ENCODE measurements at places on chromosomes 11 and 22.
A peak's percentile ranks its signal among the peaks of the same experiment; 100 is the strongest.

- no peak for DNase-seq
These were observed 5.9 kb upstream of the B3GAT3 start for GRCh38 chr11:62627713-62628112.

GRCh38 chr22:30892286-30892685 is 76.3 kb downstream of the MORC2 start:
- DNase-seq, result no peak

DNA sequence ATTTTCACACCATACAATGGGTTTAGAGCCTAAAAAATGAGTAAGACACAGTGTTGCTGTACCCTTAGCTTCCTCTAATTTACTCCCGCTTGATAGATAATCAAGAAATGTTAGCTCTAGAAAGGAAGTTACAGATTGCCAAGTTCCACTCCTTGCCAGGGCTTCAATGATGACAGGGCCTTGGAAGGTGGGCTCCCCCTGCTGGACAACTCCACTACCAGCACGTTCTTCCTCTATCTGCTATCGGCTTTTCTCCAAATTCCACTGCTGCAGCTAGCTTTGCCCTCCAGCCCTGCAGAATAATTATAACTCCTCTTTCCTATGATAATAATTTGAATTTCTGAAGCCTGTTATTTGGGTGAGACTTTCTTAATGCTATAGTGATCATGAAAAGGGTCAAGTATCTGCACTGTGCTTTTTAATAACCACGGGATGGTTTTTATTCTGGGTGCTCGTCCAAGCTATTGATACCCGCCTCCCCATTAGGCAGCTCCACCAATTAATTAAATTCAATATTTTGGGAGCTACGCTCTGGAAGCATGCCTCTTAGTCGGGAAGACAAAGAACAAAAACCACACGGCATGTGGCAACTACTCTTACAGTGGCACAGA is 9.0 kb downstream of the SYN3 start:
- peak; percentile 42 for DNase-seq

DNA sequence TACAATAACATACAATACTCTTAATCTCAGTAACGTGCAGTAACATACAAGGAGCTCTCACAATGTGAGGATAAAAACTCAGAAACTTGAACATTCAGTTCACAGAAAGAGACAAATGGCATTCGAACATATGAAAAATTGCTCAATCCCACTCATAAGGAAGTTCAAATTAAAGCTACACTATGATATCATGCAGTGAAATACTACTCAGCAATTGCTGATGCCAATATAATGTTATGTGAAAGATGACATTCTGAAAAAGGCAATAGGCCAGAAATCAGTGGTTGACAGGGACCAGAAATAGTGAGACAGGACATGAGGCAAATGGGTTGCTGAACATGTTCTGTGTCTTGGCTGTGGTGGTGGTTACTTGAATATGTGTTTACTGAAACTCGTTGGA is 33.7 kb upstream of the PITPNB start:
- DNase-seq, result no peak

DNA sequence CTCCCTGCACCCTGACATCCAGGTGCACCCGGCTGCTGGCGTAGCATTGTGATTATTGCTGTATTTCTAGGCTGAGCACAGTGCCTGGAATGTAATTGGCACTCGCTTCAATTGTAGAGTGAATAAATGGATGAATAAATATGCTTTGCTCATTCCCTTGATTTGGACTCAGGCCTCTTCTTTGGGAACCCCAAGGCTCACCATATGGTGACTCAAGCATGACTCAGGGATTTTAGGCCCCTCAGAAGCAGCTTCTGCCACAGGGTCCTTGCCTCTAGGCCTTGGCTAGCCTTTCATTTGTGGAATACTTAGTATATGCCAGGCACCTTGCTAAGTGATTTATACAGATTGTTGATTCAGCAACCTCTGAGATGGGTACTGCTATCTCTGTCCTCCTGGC is 78.9 kb downstream of the GRIK4 start:
- DNase-seq, result no peak

DNA sequence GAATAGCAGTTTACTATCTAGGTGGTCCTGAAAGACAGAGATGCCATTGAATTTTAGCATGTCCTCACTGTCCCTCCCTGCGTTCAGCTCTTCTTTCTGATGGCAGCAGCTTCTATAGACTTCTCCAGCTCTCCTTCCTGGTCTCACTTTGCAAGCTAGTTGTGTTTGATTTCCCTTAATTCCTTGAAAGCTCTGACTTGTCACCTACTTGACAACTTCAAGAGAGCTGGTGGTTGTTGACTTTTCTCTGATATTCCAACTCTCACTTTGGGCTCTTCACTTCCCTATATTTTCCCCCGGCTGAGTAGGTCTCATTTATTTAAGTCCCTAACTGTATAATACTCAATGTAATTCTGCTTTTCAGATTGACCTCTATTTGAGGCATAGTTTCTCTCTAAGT is 1825.0 kb upstream of the RAG2 start:
- no peak for DNase-seq

GRCh38 chr11:120040151-120040840 is 97.6 kb downstream of the TRIM29 start:
- no peak for DNase-seq

GRCh38 chr22:29824677-29825076 is 13.4 kb downstream of the ASCC2 start:
- DNase-seq, result no peak

- no peak for DNase-seq
These were observed 564.1 kb downstream of the CNTN5 start for GRCh38 chr11:99584830-99585229.

DNA sequence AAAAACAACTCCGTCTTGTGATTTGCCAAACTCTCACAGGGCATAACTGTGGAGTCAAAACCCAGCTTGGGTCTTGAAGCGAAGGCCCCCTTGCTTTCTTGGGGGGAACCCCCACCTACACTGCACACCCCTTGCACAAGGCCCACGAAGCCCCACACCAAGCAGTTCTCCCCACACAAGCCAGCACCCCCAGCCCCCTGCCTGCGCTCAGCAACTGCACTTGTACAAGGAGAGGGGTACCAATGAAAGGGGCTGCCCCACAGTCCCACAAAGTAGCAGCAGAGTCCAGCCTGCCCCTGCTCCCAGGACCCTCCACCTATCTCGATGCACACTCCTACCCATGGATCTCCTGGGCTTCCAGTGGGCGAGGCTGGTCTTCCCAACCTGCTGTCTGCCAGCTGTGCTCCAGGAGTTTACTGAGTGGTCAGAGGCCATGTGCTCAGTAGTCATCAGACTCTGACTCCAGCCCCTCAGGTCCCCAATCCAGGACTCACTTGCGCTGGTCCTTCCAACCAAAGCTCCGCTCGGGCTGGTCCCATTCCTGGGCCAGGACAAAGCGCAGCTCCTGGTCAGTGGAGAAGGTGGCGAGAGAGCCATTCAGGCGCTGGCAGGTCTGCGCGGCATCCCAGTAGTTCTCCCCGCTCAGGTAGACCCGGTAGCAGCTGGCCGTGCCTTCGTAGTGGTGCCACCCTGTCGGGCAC is 57.7 kb downstream of the DGCR2 start:
- DNase-seq, result no peak

DNA sequence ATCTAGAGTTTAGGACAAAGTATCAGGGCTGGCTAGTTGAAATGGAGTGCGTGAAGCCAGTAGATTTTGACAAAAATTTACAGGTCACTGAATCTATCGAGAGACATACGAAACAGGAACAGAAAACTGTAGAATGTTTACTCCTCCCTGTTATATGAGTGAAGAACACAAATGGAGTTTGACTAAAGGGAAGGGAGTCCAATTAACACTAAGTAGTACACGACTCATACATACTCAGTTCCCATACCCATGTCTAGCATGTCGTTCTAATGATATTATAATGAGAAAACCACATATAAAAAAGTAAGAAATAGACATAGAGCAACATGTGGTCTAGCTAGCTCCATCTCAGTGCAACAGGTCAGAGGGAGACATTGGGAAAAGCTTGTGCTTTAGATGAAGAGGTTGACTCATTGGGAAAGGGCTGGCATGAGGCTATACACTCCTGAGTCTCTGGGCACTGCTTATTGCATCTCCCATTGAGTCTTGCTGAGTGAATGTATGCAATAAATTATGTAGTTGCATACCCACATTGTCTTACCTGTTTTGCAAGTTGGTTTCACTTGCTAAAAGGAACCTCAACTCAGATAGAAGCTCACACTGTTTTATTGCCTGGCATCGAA is 43.5 kb downstream of the CD44 start:
- no peak for DNase-seq

DNA sequence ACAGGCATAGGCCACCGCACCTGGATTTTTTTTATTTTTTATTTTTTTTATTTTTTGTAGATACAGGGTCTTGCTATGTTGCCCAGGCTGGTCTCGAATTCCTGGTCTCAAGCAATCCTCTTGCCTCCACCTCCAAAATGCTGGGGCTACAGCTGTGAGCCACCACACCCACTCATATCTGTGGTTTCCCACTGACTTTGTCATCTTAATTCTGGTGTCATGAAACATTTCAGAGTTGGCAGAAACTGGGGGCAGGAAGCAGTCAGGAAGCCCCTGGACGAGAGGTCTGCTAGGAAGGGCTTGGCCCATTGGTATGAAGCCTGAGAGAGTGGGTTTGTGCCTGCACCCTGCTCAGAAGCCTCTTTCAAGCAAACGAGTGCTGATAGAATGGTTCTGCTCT is 49.1 kb downstream of the COMMD9 start:
- no peak for DNase-seq

DNA sequence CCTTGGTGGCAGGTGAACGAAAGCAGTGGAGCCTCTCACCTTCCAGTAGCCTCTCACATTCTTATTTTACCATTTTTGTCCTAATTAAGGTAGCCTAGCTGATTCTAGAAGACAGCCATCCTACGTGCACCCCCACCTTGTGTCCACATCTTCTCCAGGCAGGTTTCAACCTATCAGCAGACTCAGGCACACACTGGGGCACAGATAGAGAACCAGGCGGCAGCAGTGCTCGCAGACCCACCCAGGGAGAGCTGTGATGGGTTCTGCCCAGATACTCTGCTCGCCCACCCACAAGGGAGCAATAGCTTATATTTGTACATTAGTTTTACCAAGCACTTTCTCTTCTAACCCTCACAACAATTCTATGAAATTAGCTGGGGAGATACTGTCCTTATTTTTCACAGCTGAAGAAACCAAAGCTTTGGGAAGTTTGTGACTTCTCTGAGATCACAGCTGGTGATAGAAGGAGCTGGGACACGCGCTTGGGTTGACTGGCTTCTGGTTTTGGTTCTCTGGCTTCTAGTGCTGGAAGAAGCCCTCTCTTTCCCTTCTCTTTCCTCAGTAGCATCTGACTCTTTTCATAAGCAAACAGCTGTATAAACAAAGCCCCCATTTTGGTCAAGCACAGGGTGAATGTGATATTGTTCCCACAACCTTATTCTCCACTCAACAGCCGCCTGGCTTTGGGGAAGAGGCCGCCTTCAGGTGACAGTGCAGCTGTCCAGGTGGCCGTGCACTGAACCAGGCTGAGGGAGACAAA is 36.9 kb downstream of the PPP2R1B start:
- DNase-seq, result peak; percentile 88

DNA sequence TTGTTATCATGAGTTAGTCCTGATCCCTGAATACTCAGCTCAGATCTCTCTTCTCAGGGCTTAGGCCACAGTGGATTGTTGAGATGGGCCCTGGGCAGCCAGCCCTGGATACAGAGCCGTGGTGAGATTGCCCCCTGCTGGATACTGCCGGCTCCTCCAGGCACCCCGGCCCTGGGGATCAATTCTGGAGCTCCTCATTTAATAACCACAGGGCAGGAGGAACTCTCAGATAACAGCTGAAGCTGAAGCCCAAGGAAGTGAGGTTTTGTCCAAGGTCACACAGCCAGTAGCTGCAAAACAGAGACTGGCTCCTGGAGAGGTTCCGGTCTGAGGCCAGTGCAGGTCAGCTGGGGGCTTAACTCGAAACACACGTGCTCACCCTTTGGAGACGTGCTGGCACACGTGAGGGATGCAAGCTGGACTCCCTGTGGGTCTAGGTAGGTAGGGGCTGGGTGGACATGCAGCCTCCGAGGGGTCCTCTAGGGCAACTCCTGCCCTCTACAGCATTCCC is 16.0 kb downstream of the USH1C start:
- peak; percentile 82 for DNase-seq

GRCh38 chr11:19286411-19286810 is 45.7 kb upstream of the E2F8 start:
- DNase-seq, result no peak

DNA sequence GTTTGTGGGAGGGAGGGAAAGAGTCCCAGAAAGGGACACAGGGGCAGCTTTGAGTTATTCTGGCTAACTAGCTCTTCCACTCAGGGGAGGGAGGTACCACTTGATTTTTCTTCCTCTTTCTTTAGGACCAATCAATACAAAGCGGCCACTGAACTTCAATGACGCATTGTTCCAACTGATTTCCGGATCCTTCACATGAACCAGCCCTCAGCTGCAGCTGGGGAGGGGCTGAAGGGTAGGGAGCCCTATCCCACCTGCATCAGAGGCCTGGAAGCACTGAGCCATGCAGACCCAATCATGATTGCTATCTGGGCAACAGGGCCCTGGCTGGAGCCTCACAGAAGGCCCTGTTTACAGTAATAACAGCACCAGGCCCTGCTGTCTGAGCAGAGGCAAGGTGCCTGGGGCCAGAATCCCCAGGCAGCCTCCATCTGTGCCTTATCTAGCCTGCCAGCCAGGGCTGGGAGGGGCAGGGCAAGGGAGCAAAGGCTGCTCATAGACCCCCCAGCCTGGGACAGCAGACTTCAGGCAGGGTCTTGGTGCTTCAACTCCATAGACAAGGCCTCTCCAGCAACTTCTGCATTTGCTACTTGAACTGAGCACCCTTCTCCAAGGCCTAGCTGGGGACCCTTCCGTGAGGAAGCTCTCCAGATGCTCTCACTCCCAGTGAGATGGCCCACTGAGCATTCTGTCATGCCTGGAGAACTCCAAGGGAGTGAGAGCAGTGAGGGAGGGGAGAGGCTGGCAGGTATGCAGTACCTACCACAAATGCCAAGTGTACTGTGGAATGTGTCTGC is 22.5 kb downstream of the CLPB start:
- DNase-seq, result no peak

DNA sequence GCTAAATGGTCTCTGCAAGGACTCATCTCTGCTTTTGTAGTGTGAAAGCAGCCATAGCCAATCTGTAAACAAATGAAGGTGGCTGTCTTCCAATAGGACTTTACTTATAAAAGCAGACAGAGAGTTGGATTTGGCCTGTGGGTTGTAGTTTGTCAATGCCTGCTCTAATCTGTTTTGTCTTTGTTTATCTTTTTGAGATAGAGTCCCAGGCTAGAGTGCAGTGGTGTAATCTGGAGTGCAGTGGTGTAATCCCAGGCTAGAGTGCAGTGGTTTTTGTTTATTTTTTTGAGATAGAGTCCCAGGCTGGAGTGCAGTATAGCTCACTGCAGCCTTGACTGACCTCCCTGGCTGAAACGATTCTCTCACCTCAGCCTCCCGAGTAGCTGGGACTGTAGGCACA is 8.6 kb downstream of the PPP6R3 start:
- no peak for DNase-seq

- DNase-seq, result no peak
These were observed 3.9 kb downstream of the PACSIN2 start for GRCh38 chr22:43011079-43011478.

- no peak for DNase-seq
These were observed 6.9 kb upstream of the TIMP3 start for GRCh38 chr22:32794449-32795213.
